ENCODE measurements at places on chromosomes 3 and 15. TPM values are rescaled to one million over a fixed set of nuclear protein-coding genes. Genes with fewer than 3 reads are reported as not detected.

The IL17RC gene
- 23.2 TPM for total RNA-seq

The SV2B gene
- not detected for total RNA-seq

The TGM4 gene
- total RNA-seq = under 0.01 TPM

The CD80 gene
- not detected for total RNA-seq

The ACTRT3 gene
- 1.6 TPM for total RNA-seq

The CHRM5 gene
- total RNA-seq = not detected

The CEMIP gene
- 1.1 TPM for total RNA-seq

The MLF1 gene
- total RNA-seq = 32.0 TPM

The IRAK2 gene
- 10.7 TPM for total RNA-seq

The ADAMTSL3 gene
- not detected for total RNA-seq

The BLM gene
- 12.9 TPM for total RNA-seq

The PGBD4 gene
- 2.5 TPM for total RNA-seq

The MYEF2 gene
- total RNA-seq = 8.8 TPM

The CKMT1A gene
- not detected for total RNA-seq

The CCDC13 gene
- 0.48 TPM for total RNA-seq

The IL16 gene
- total RNA-seq = 0.96 TPM

The TNFSF10 gene
- 11.7 TPM for total RNA-seq
